Activated T-cell treated with anti-CD3 and anti-CD28 coated beads, Interleukin-2, amount 50 U/mL, for 4 hours (primary cell): ENCODE measurements at places on chromosomes 7 and 10.

DNA sequence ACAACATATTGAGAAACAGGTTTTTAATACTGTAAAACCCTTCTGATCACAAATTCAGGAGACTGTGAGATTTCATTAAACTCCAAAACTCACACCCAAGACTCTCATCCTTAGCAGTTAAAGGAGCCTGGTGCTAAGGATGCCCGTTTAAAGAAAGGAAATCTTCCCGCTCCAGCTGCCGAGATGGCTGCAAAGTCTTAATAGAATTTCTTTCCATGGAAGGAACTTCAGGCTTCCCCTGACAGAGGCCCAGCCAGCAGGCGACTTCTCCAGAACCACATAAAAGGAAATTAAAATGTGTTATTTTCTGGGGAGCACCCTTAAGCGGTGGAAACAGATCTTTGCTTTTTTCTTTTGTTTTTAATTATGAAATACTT, 104.7 kb upstream of the CHST15 start:
- DNase-seq, result no peak

DNA sequence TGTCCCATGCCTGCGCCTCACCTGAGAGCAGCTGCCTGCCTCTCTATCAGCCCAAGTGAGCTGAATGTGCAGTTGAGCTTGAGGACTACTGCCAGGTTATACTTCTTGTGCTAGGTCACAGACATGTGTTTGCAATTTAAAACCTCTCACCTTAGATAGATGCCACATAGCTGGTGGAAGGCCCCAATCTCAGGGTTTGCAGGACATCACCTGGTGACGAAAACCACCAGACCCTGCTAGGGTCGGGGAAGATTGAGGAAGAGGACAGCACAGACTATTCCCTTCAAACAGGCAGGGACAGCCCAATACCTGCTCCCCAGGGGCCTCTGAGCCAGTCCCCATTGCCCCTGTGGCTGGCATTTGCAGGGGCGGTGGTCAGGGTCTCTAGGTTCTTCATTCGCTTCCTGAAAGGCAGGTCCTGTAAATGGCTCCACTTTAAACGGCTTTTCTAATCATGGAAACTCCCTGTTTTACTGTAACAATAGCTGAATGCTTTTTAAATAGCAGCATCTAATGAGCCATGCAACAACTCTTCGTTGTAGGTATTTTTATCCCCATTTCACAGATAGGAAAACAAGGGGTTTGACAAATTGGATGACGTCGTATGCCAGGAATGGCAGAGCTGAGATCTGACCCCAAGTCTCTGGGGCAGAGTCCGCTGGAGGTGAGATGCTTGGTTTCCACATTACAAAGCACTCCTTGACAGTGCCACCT, 80.1 kb downstream of the EMX2 start:
- DNase-seq, result no peak

DNA sequence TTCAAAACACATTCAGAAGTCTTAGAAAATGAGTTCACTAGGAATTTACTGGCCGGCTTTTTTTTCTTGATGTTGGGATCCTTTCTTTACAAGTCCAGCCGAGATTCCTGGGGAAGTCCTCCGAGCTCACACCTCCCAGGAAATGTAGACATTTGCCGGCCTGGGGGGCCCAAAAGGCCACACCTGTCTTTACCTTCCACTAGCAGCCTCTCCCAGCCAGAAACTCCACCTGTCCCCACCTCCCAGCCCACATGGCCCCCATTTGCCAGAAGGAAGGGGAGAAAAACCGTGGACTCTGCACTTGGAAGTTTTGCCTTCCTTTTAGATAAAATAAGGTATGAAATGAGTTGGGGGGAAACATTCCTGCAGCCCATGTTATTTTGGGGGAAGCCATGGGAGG, 27.6 kb upstream of the EMX2 start:
- no peak for DNase-seq

- DNase-seq, result no peak
Observed at GRCh38 chr10:77944519-77944918, 18.0 kb upstream of the DLG5 start.

- no peak for DNase-seq
Observed at GRCh38 chr10:61621605-61622051, 41.1 kb upstream of the CABCOCO1 start.

GRCh38 chr7:69898189-69898588, 299.9 kb downstream of the AUTS2 start:
- no peak for DNase-seq

GRCh38 chr10:52526251-52526823, 212.3 kb downstream of the DKK1 start:
- no peak for DNase-seq

- DNase-seq, result no peak
Observed at GRCh38 chr7:98630149-98630548, 13.1 kb downstream of the NPTX2 start.

DNA sequence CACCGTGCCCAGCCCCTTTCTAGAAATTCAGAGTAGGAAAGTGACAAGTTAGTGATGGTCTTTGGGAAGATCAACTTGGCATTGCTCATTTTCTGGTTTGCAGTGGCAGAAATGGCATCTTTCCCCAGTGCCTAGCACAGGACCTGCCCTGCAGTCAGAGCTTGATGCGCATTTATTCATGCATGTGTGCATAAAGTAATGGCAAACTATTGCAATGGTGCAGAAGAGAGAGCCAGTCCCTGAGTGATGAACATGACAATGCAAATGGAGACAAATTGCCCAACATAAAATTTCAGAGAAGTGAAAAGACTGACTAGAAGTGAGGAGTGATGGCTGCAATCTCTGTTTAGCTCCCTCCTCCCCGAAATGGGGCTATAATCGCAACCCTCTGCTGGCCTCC, 268.2 kb downstream of the CCSER2 start:
- no peak for DNase-seq

GRCh38 chr7:4692055-4692454, 10.0 kb downstream of the FOXK1 start:
- DNase-seq, result no peak

DNA sequence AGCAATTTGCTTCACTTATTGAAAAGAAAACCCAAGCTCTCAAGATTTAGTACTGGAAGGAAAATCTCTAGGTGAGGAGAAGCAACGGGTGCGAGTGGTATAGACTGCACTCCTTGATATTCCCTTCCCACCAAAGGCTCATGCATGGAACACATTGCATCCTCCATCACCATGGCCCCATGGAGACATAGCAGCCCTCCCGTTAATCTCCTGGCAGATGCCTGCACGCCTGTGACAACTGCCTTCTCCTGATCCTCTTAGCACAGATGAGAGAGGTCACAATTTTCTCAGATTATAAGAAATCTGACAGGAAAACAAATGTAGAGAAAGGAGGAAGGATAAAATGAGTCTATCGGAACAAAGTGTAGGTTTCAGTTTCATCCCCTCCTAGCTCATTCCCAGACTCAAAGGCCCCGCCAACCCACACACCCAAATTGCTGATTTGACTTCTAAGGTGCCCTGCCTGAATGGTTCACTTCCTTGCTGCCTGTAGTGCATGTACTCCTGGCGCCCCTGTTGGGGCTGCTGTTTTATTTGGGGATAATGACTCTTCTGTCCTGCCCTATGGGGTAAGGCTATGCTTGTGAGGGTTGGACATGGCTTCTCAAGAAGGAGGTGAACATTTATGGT, 50.0 kb downstream of the PLXNA4 start:
- DNase-seq, result no peak
